Fibroblast of mammary gland (primary cell): ENCODE measurements at places on chromosomes 6 and 20.

DNA sequence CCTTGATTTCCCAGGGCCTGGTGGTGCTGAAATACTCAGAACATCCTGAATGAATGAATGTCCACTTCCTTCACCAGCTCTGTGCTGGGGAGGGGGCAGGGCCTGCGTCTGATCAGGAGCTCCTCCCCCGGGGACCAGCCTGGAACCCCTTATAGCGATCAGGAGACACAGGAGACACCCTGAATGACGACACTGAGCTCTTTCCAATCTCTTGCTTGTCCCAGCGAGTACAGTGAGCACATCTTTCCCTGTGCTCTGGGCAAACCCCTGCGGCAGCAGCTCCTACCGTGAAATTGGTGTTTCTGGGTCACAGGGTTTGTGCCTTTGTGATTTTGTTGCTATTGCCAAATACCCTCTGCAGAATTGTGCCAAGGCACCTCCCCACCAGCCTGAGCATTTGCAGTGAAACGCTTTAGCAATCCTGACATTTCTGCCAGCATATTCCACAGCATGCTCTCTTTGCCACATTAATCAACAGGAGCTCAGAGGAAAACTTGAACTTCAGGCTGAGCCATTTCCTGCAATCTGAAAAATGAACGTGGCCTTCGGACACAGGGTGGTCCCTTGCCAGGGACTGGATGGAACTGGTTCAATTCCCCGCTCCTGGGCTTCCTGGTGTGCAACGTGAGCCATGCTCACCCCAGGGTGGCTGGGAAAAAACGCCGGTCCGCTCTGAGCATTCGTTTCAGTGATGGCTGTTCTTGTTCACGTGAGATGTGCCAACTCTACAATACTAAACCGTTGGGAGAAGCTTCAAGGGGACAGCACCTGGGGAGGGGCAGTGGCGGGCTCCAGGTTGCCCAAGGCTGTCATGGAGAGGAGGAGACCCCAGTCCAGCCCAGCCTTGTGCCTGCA, 23.1 kb upstream of the MRGBP start:
- DNase-seq = no peak

GRCh38 chr6:10210052-10210451, 204.8 kb downstream of the TFAP2A start:
- peak; percentile 0 for DNase-seq

DNA sequence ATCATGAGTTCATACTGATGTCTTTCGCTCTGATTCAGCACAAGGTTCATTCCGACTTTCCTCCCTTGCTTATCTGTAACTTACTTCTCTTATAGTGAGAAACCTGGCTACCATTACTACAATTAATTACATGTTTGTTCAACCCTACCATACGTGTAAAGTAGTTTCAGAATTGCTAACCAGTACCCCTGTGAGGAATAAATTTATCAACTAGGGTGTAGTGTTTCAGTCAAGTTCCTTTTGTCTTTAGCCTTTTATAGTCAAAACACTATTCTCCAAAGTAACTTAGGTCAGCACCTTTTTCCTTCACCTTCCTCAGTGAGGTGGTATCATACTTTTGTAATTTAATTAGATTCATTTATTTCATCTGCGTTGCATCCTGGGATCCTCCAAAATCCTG, 64.9 kb downstream of the MAP3K4 start:
- DNase-seq = no peak

DNA sequence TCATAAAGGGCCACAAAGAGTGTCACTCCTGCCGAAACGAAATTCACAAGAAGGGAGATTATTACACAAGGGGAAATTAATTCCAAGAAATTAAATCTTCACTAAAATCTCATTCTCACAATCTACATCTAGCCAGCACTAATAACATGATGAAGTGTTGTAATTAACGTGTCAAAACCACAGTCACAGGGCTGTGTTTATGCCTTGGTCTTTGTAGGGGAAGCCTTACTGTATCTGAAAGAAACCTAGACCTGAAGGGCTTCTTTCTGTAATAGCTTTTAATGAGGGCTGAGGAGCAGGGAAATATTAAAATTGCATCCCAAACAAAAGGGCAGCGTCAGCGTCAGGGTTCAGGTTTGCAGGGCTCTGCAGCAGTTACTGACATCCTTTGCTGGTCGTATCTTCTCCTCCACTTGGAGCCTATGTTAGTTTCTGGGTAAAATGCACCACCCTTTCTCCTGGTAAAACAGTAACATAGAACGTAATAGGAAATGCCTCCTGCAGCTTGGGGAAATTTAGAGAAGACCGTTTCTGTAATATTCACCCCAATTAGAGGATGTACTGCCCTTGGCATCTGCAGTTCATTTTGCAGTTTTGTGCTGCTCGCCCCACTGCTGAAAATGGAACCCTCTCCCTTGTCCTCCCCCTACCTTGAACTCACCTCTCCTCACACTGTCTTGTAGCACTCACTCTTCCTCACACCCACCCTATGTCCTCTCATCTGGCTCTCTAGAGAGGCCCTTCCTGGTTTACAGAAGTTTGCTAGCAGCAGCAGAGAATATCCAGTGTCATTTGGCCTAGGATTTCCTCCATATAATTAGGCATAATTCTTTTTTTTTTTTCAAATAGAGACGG, 109.0 kb upstream of the TRAF3IP2 start:
- no peak for DNase-seq

- no peak for DNase-seq
Measured at GRCh38 chr6:148107911-148108310, 234.7 kb upstream of the SASH1 start.

- no peak for DNase-seq
Measured at GRCh38 chr20:32792731-32793458, 26.9 kb upstream of the MAPRE1 start.

DNA sequence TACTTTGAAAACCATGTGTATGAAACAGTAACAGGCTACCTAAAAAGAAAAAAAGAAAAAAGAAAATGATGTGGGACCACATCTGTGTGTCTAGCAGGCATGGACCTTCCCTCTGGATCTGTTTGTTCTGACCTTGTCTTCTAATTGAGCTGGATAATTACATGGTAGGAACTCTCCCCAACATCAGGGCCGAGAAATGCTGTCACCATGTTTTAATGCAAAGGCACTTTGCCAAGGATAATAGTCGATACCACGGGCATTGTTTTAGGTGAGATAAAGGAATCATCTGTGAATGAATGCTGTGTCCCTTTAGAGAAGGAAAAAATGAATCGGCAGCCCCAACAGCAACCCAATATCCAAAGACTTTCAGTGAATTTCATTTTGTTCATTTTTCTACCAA, 149.1 kb downstream of the ZDHHC14 start:
- no peak for DNase-seq

GRCh38 chr6:168948990-168949531, 304.6 kb downstream of the THBS2 start:
- no peak for DNase-seq
